ENCODE measurements at places on chromosomes 16 and 17. TPM values are rescaled to one million over a fixed set of nuclear protein-coding genes. Genes with fewer than 3 reads are reported as not detected.

- peak; percentile 76 for ATAC-seq
Measured at GRCh38 chr17:41653892-41654677, 29.7 kb upstream of the KRT17 start.

GRCh38 chr16:19123535-19124178 is 9.9 kb downstream of the ITPRIPL2 start:
- ATAC-seq, result peak; percentile 11

GRCh38 chr17:143785-144281 is 6.5 kb downstream of the SCGB1C2 start:
- peak; percentile 90 for ATAC-seq

- no peak for ATAC-seq
Measured at GRCh38 chr17:28738680-28739384, 5.0 kb upstream of the TRAF4 start.

- ATAC-seq, result no peak
Measured at GRCh38 chr17:22718689-22719088, 1026.4 kb downstream of the KCNJ18 start.

GRCh38 chr17:1029196-1029921 is 32.4 kb downstream of the TIMM22 start:
- peak; percentile 38 for ATAC-seq

DNA sequence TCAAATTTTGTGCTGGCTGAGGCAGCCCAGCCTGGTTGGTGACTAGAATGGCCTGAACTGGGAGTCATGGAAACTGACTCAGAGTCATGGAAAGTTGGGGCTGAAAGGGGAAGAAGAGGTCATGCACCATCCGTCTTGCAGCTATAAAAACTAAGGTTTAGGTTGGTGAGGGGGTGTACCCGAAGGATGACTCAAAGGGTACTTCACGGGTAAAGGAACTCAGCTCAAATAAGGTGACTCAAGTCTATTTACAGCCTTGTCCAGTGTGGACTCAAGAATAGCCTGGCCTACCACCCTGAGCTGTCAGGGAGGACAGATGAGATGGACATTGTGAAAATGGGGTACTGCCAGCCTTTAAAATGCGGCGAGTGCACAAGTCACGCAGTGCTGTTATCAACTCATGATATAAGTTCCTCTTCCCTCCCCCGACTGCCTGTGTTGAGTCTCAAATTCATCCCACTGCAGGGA is 18.6 kb downstream of the CD300LB start:
- ATAC-seq, result peak; percentile 28

GRCh38 chr17:39169101-39169500 is 3.1 kb upstream of the ARL5C start:
- ATAC-seq, result no peak

DNA sequence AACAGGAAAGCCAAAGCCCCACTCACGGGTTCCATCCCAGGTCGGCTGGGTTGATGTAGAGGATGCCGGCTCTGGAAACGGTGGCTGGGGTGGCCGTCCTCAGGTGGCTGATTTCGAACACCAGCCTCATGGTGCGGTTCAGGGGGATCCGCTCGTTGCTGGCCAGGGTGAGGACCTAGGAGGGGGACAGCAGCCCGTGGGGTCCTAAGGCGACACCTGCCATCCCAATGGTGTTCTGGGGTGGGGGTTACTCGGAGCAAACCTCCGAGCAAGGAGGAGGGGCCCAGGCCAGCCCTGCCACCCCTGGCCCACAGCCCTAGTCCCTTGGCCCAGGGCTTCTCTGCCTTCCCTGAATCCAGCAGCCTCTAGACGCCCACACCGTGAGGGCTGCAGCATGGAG is 86.5 kb downstream of the DNAH17 start:
- ATAC-seq, result no peak

The MT4 gene
- 8.4 TPM for total RNA-seq

The PVALEF gene
- not detected for total RNA-seq

The CRYBA1 gene
- not detected for total RNA-seq

The NARF gene
- 38.3 TPM for total RNA-seq

The LGALS9B gene
- total RNA-seq, result 14.3 TPM

The HNF1B gene
- total RNA-seq, result not detected
